CD4-positive, alpha-beta T cell treated with Interleukin-15 for 4 hours (primary cell): ENCODE measurements at places on chromosomes 5 and 9.

DNA sequence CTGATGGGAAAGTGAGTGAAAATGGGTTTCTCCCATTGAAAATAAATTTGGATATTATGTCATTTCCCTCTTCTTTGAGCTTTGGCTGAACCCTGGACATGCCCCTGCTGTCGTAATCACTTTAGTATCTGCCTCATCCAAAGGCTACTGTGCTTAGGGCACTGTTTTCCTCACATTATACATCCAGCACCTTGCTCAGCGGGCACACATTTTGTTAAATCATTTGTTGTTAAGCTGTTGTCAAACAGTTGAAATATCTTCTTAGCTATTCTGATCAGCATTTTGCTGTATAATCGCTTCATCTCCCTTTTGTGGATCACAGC lies 352.7 kb upstream of the CD180 start:
- no peak for DNase-seq

DNA sequence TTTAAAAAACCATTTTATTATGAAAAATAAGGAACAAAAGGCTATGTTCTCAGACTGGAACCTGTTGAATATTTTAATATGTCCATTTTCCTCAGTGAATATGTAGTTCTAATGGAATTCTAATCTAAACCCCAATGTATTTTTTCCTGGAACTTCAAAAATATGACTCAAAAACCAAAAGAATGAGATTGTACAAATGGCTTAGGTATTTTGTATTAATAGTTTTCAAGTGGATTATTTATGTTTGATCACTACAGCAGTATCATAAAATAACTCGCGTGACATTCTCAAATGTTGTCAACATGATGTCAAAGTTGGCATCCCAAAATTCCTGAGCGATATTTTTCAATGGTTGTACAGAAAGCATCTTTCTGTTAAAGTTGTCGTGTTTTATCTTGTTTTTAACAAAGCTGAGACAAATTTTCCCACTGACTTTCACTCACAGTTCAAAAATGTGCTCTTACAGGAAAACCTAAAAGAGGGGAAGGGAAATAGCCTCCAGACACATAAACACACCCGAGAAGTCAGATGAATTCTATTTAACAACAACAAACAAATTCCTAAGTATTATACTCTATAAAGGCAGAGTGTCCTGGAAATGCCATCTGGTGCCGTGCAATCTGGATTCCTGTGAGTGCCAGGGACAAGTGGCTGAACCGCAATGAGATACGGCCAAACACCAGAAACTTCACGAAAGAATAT lies 68.1 kb upstream of the TAS2R1 start:
- DNase-seq: no peak

DNA sequence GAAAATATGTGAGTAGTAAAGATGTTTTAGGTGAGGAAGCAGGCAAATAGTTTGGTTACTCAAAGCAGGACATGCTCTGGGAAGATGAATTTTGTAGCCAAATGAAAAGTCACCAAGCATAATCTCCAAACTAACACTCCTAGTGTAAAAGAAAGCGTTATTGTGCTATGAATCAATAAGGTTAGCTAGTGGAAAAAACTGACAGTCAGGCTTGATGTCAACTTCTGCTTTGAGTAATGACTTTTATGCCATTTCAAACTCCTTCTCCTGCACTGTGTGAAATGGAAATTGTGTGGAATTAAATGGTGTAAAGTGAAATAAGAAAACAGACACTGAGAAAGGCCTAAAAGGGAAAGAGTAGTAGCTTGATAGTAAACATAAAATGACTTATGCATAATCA lies 637.2 kb upstream of the DMAC1 start:
- no peak for DNase-seq

- DNase-seq: no peak
Measured at GRCh38 chr9:91427873-91428272, 4.2 kb upstream of the NFIL3 start.

GRCh38 chr9:38082446-38083287 lies 13.6 kb upstream of the SHB start:
- DNase-seq: no peak

- no peak for DNase-seq
Measured at GRCh38 chr9:117445631-117446030, 30.8 kb upstream of the ASTN2 start.

- no peak for DNase-seq
Measured at GRCh38 chr5:34484216-34484920, 171.8 kb upstream of the RAI14 start.

- no peak for DNase-seq
Measured at GRCh38 chr5:179974246-179974945, 66.7 kb upstream of the TBC1D9B start.

DNA sequence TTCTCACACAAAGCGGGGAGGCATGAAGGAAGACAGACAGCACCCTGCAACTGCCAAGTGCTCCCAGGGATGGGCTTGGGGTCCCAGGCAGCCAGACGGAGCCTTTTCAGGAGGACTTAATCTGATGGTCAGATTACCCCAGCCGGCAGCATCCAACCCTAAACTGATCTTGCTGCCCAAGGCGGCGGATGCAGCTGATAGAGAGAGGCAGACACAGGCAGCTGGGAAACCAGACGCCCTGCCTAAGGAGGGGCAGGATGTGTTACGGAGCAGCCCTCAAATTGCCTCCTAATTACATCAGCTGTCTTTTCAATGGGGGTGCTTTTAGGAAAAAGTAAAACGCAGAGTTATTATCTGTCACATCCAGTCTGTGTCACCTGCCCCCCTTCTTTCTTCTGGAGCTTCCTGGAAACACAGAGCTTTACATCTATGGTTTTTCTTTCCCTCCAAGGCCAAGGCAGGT lies 190.9 kb upstream of the PANK3 start:
- no peak for DNase-seq

DNA sequence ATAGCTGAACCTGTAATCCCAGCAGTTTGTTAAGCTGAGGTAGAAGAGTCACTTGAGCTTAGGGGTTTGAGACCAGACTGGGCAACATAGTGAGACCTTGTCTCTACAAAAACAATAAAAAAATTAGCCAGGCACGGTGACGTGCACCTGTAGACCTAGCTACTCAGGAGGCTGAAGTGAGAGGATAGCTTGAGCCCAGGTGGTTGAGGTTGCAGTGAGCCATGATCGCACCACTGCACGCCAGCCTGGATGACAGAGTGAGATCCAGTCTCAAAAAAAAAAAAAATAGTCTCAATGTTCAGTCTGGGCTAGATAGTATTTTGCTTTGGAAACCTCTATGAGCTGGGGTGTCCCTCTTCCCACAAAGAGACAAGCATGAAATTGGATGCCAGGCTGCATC lies 51.9 kb upstream of the IQGAP2 start:
- DNase-seq: no peak

DNA sequence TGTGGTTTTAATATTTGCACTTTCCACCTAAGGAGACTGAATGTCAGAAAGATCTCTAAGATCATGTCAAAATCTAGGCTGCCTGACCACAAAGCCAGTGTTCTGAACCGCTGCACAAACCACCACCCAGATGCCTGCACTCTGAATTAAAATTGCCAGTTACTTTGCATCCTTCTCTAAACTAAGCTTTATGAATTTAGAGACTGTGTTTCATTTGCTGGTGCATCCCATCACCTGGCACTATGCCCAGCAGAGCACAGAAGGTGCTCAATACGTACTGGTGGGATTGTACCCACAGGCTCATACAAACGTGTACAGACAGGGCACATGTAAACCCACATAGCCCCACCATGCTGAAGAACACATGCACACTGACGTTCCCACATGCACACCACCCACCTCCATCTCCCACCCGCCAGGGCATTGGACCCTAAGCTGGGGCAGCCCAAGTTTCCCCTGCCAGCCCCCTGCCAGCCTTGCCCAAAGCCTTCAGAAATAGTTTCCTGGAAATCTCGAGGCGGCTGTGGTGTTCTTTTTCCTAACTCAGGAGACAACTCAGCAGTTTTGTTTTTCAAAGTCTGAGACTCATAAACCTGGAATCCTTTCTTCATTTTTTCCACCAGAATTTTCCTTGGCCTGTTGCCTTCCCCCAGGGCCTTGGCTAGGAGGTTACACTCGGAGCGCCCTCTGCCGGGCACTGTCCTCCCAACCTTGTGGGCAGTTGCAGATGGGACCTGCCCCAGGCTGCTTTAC lies 9.6 kb upstream of the TRAF1 start:
- DNase-seq: peak; percentile 88

GRCh38 chr9:76949865-76950264 lies 44.0 kb upstream of the PRUNE2 start:
- no peak for DNase-seq

- DNase-seq: no peak
Measured at GRCh38 chr9:115808695-115809094, 344.9 kb upstream of the PAPPA start.

- DNase-seq: no peak
Measured at GRCh38 chr9:134624137-134624591, 17.4 kb upstream of the COL5A1 start.

DNA sequence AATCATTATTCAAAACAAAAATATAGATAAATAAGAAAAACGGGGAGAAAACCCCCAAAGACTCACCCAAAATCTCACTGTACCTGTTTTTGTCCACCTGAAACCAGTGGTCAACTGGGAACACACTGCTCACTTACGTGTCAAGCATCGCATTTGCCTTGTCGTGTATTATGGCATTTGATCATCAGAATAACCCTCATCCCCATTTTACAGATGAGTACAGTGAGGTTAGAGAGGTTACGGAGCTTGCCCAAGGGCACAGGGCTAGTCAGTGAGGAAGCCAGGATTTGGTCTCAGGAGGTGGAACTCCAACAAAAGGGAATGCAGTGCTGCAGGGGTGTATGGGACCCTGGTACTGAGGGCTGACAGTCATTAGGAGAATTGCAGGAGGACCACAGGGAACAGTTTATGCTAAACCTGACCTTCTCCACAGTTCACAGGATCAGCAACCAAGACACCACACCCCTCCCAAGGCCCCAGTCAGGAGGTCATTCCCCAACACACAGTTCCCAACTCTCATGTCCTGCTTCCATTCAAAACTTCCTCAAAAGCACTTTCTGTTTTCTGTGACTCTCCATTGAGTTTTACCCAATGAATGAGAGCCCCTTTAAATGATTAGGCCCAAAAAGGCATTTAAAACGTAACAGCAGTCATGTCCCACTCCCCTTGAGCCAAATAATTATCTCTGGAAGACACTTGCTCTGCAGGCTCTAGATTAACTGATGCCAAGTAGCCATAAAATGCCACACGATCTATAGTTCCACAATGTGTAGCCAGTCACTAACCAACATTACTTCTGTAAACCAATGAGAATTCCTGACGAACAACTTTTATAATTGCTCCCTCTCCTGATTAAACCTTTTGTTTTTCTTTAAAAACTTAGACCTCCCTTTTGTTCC lies 50.8 kb downstream of the CTSL start:
- no peak for DNase-seq

DNA sequence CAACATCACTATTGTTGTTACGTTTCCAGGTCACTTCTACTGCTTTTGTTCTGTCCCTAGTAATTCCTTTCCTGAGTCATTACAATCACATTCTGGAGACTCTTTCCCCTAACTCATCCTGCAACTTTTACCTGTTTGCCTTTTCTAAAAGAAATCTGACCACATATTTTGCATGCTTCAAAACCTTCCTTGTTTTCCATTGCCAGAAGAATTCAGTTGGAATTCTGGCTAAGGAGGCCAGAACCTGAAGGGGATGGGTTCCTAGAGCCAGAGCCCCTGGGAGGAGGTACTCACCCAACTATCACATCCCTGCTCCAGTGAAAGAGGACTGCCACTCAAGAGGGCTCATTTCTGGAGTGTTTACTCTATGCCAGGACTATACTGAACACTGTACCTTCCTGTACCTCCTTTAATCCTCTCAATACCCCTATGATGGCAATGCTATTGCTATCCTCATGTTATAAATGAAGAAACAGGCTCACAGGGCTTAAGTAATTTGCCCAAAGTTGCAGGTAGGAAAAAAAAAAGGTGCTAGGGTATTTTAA lies 42.8 kb upstream of the MAST4 start:
- DNase-seq: no peak

DNA sequence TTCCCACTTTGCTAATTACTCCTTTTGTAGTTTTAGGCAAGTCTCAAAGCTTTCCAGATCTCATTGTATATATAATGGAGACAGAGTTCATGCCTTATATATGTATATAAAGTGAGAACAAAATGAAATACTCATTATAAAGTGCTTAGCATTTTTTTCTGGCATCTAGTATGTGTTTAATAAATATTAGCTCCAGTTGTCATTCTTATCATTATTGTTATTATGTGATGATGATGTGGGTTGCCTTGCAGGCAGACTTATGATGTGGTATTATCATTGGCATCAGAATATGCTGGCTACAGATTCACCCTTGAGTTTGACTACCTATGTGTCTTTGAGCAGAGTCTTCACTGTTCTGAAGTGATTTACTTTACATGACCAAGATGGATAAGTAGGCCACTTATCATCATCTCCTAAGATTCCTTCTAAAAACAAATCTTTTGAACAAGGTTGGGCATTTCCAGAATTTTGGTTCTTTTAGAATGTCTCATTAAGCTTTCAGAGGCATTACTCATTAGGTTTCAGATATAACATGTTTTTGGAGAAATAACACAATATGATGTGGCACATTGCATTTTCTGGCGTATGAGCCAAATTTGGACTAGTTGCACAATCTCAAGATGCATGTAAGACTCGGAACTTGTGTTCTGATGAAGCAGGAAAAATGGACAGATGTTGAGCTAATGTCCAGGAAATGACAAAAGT lies 145.6 kb upstream of the TNC start:
- DNase-seq: no peak

GRCh38 chr5:118791926-118792734 lies 196.2 kb downstream of the DTWD2 start:
- peak; percentile 30 for DNase-seq

- no peak for DNase-seq
Measured at GRCh38 chr9:76221423-76221822, 172.8 kb downstream of the RFK start.

DNA sequence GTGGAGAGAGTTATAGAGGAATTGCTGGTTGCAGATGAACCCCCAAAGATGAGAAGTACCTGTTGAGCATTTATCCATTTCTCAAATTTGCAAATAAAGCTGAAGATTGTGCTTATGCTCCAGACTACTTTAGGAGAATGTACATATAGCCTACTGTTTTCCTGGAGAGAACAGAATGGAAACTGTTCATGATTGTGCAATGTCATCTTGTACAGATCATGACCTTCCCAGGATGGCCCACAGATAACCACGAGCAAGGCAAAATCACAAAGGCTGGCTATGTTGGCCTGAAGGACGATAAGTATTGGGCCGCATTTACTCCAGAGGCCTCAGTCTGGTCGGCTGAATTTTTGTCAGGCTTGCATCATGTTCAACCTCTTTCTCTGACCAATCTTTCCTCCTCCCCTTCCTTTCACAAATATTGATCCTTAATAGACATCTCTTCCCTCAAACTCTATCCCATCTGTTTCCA lies 28.5 kb upstream of the RICTOR start:
- DNase-seq: no peak

- DNase-seq: peak; percentile 47
Measured at GRCh38 chr5:34522599-34523386, 133.3 kb upstream of the RAI14 start.

GRCh38 chr5:172758077-172758833 lies 12.7 kb downstream of the DUSP1 start:
- DNase-seq: no peak
